Inflammatory macrophage treated with lipopolysaccharide for 4 hours (primary cell): ENCODE measurements at places on chromosomes 16 and 17.

- DNase-seq: no peak
Observed at GRCh38 chr16:79272141-79272577, 328.4 kb downstream of the MAF start.

- DNase-seq: no peak
Observed at GRCh38 chr16:88831838-88832237, 20.1 kb upstream of the APRT start.

- peak; percentile 52 for DNase-seq
Observed at GRCh38 chr17:7716901-7717755, at the start of gene DNAH2. DNAH2 (plus strand) TSS chr17:7717744; CDS start chr17:7719735, 1,991 bp downstream.

GRCh38 chr17:7056386-7056785 lies 12.5 kb upstream of the SLC16A11 start:
- DNase-seq: no peak

DNA sequence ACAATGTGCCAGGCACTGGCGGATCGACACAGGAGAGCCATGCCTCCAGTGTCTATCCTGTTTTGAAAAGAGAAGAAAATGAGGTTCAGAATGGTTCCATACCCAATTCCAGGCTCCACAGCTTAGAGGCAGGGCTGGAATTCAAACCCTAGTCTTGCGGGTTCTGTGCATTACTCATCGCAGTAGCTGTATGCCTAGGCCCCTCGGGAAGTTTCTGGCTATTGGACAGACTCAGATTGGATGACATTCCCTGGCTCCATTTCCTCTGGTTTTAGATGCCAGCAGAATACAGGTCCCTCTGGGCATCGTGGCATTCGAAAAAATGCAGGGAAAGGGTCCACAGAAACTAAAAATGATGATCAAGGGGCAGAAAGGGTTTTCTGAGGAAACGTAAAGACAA lies 184.7 kb downstream of the COPRS start:
- no peak for DNase-seq

DNA sequence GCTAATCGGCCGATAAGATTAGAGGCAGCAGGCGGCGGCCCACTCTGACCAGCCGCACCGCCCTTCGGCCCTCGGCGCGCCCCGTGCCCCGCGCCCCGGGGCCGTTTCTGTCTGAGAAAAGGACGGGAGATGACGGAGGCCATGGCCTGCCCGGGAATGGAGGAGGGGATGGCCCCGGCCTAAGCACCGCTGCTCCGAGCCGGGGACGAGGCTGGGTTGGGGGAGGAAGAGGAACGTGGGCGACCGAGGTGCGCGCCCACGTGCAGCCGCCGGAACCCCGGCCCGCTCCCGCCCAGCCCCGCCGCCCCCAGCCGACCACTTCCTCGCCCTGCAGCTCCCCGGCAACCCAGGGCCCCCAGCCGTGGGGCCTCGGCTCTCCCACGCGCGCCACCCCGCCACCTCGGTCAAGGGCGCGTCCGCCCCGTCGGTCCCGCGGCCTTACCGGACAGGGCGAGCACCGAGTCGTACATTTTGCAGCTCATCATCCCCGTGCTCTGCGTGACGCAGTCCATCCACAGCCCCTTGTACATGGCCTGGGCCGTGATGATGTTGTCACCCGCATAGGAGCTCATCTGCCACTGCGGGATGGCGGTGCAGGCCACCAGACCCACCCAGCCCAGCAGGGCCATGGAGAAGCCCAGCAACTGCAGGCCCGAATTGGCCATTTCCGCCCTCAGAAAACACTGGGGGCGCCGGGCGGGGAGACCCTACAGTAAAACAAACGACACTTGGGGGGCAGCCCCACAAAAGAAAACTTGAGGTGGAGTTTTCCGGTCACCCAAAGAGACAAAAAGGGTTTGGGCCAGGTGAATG lies 693 bp downstream of the CLDN7 start:
- no peak for DNase-seq

DNA sequence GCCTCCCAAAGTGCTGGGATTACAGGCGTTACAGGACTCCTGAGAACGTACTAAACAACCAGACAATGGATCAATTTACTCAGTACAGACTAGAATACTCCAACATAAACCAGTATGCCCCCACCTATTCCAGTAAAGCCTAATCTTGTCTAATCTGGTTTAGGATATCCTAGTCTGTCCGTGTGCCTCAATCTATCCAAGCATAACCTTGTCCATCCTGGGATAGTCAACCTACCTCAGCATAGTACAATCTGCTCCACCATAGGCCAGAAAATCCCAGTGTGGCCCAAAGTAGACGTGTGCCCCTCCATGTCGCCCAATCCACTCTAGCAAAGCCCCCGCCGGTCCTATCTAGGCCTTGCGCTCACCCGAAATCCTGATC lies 625 bp downstream of the DVL2 start:
- no peak for DNase-seq

- DNase-seq: no peak
Observed at GRCh38 chr16:53433509-53433908, 762 bp upstream of the RBL2 start.

DNA sequence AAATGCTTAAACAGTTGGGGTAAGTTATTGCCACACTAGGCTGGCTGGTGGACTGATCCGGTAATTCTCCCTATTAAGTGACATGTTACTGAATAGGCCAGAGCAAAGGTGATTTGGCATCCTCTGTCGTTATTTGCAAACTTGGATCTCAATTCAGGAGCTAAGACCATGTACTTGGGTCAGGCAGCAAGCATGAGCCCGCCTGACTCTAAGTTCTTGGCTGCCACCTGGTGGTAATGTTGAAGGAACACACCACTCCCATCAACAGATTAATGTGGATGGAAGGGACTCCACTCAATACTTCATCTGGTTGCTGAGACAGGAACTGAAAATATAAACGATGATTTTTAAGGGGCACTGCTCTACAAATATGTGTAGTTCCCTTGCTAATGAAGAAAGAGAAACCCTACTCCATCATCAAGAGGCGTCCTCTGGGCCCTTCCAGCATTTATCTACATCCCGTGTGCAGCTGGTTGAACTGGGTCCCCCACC lies 70.8 kb downstream of the EMP2 start:
- peak; percentile 76 for DNase-seq

- no peak for DNase-seq
Observed at GRCh38 chr17:76867578-76868175, 527 bp upstream of the MGAT5B start.

DNA sequence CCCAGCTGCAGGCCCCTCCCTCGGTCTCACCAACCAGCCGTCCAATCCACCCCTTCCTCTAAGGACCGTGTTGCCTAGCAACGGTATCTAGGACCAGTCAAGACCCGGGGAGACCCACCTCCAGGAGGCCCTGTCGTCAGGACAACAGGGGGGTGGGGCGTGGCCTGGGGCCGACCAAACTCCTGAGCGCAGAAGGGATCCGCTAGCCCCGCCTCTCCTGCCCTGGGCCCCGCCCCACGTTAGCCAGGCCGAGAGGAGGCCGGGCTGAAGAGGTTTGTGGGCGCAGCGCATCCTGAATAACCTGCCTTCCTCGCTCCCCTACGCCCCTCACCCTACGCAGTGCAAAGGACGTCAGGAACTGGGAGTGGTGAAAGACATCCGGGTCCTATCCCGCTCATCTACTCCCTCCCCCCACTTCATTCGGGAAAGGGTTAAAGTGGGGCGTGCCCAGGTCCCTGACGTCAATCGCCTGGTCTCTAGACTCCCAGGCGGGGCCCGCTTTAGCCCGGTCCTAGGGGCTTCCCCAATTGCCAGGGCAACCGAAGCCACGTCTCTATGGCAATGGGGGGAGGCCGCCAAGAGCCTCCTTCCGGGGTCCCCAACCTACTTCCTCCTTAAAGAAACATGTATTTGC lies 14.7 kb downstream of the DLG4 start:
- peak; percentile 67 for DNase-seq

- DNase-seq: no peak
Observed at GRCh38 chr16:67678354-67679023, 11.9 kb downstream of the C16orf86 start.

DNA sequence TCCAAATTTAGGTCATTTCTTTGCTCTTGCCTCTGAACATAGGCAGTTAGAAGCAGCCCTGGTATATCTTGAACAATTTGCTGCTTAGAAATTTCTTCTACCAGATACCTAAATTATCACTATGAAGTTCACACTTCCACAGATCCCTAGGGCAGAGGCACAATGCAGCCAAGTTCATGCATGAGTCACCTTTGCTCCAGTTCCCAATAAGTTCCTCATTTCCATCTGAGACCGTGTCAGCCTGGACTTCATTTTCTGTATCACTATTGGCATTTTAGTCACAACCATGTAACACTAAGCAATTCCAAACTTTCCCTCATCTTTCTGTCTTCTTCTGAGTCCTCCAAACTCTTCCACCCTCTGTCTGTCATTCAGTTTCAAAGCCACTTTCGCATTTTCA lies 45.0 kb downstream of the KCNJ16 start:
- peak; percentile 85 for DNase-seq

DNA sequence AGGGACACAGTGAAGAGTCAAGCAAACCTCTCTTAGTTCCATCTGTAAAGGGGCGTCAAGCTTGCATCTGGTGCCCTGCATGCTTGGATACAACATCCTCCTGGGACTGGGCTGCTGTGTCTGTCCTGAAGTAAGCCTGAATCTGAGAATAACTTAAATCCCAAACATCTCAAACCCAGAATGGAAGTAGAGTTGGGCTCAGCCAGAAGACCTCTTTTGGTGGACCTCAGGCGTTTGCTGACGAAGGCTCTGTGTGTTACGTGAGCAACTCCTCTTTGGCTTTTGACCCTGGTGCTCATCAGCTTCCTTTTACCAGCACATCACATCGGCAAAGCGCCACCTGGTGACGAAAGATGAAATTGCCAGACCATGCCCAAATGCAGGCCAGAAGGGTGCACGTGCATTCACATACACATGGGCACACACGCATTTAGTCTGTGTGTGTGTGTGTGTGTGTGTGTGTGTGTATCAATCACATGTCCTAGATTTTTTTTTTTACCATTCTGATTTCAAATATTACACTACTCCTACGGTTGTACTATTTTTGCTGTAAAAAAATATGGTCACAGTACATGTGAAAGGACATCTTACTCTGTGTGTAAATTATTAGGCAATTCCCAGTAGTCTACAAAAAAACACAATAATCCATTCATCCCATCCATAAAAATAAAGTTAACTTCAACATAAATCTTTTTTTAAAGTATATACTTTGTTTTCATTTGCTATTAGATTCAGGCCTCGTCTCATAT lies 41.1 kb upstream of the FOXJ1 start:
- peak; percentile 87 for DNase-seq

DNA sequence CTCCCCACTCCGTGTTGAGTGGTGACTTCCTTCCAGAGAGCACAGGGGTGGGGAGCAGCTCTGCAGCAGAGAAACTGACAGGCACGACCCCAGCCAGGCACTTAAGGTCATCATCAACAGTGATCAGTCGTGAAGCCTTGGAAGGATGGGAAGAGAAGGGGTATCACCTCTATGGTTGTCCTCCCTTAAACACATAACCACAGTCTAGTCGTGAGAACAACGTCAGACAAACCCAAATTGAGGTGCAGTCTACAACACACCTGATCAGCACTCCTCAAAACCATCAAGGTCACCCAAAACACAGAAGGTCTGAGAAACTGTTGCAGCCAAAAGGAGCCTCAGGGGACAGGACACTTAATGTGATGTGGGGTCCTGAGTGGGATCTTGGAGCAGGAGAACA lies 68.3 kb downstream of the MPRIP start:
- no peak for DNase-seq

DNA sequence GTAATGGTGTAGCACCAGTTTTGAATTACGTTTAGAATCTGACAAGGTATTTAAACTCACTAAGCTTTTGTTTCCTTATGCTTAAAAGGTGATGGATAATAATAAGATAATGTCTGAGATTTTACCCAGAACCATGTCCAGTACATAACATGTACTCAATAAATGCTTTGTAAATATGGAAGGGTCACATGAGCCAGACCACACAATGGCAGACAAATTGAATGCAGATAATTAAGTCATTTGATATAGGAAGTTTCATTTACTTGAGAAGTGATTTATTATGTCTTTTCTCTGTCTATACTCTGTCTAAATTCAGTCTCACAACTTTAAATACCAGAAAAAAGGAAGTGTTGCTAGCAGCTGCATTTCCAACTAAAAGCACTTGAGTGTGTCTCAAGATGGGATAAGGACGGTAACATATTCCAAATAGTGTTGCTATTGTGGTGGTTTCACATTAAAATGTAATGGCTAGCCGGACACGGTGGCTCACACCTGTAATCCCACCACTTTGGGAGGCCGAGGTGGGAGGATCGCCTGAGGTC lies 52.5 kb upstream of the DHX40 start:
- peak; percentile 25 for DNase-seq

- DNase-seq: no peak
Observed at GRCh38 chr16:48157794-48158193, 2.0 kb upstream of the ABCC12 start.

DNA sequence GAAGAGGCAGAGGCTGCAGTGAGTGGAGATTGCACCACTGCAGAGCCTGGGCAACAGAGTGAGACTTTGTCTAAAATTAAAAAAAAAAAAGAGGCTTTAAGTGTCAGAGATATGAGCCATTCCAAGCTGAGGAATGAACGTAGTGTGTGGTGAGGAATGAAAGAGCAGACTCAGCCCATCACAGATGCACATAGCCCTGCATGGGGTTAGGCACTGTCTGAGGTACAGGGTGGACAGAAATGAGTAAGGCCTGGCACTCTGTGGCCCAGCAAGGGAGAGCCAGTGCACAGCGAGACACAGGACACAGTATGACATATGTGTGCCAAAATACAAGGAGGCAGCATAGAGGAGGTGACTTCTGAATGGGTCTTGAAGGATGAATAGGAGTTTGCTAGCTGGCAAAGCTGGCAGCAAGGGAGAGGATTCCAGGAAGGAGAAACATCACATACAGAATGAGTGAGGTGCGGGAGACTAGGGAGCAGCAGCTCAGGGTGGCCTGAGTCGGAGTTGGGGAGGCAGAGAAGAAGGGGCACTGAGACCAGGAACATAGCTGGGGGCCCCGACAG lies 8.7 kb upstream of the ZNF469 start:
- DNase-seq: no peak

DNA sequence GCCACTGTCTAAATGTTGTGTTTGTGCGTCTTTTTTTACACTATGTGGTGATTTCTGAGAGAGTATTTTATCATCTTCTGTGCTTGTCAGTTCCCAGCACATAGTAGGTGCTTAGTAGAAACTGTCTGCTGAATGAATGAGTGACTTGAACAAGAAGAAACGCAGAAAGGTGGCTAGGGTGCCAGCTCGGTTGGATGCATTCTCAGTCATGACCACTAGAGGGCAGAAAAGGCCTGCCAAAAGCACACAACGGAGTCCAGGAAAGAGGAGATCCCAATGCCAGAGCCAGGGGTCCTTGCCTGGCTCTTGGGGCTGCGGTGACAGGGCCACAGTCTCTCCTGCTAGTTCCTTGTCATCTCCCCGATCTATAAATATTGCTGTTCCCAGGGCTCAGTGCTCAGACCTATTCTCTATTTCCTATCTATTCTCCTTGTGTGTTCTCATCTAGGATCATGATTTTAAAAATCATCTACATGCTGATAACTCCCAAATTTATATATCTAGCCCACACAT lies 57.3 kb upstream of the CCL1 start:
- DNase-seq: peak; percentile 68

DNA sequence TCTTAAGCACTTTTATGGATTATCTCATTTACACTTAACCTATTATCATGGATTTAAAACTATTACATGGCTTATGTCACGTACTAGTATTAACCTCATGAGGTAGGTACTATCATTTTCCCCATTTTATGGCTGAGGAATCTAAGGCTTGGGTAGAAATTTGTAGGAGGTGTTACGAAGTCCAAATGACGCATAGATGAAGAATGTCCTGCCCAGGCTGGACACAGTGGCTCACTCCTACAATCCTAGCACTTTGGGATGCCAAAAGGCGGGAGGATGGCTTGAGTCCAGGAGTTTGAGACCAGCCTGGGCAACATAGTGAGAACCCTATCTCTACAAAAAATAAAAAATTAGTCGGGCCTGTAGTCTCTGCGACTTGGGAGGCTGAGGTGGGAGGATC lies 4.8 kb upstream of the C1QL1 start:
- DNase-seq: no peak
